Endothelial cell of umbilical vein (primary cell): ENCODE measurements at places on chromosomes 16 and 17. TPM values are rescaled to one million over a fixed set of nuclear protein-coding genes. Genes with fewer than 3 reads are reported as not detected.

DNA sequence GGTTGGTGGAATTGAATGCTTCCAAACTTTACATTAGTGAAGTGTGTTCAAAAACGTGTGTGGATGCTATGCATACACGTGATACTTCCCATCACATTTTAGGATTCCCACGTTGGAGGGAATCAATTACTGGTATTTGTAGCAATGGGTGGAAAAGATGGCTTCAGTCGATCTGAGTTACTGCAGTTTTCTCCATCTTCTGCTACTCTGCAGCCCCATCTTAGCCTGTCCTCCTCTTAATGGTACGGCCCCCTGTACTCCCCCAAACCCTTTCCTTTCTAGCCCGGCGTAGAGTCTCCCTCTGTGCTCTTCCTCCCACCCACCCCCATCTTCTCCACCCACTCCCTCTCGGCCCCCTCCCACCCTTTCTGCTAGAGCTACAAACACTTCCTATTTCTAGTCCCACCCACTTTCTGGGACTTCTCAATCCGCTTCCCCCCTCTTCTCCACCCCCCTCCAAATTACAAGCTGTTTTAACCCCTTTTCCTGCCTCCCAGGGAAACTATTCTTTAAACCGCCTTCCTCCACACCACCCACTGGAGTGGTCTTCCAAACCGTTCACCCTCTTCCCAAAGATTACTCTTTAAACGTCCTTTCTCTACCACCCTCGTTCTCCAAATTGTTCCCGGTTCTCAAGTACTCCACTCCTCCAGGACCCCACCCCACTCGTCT is 1.1 kb downstream of the CHTF8 start:
- peak; percentile 16 for DNase-seq

- DNase-seq: no peak
Observed at GRCh38 chr17:50112694-50113093, 17.3 kb downstream of the SAMD14 start.

DNA sequence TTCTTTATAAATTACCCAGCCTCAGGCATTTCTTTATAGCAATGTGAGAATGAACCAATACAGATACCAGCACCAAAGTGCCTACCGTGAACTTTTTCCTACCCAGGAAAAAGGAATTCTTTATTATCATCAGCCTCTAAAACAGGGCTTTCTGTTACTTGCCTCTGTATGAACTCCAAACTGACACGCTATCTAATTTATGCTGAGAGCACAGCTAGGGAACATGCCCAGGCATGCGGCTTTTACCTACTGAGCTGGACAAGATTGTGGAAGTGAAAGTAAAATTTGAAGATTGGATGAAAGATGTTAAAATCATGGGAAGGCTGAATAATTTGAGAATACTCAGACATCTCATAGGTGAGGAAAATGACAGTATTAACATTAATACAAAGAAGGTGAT is 24.4 kb upstream of the ADCY9 start:
- peak; percentile 15 for DNase-seq

ACSM2B gene
- not detected in 2 replicates for total RNA-seq

GRCh38 chr17:67152824-67153223 is 92.2 kb downstream of the HELZ start:
- DNase-seq: no peak

DNA sequence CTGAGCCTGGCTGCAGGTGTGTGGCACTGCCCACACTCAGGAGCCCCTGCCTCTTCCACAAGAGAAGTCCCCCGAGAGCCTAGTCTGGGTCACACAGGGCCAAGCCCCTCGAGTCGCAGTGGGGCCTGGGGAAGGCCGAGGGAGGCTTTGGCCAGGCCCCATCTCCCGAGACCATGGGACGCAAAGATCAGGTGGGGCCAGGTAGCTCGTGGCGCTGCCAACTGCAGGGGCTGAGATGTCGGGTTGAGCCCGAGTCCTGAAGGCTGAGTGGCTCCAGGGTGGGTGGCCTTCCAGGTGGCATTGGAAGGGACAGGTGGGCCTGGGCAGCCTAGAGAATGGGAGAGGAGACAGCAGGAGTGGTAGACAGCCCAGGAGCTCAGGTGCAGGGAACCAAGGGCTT is 6.3 kb downstream of the TRAF7 start:
- DNase-seq: no peak

TAF15 gene
- total RNA-seq: 244 and 247 TPM in 2 replicates

GRCh38 chr17:41480136-41480535 is 815 bp downstream of the KRT35 start:
- DNase-seq: no peak

DNA sequence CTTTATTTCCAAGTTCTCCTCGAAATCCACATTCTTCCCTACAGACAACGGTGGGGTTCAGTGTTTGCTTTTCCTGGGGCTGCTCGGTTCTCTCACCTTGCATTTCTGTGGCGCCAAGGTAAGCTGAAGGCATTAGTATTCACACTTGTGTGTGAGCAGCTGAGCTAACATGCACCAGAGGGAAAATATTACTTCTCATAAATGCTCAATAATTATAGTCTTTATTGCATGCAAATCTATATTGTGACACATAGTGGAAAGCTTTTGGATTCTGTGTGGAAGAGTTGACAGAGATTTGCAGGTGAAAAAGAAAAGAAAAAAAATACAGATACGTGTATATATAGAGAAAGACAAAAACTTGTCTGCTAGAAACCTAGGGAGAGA is 411.8 kb downstream of the MAF start:
- DNase-seq: no peak

DNA sequence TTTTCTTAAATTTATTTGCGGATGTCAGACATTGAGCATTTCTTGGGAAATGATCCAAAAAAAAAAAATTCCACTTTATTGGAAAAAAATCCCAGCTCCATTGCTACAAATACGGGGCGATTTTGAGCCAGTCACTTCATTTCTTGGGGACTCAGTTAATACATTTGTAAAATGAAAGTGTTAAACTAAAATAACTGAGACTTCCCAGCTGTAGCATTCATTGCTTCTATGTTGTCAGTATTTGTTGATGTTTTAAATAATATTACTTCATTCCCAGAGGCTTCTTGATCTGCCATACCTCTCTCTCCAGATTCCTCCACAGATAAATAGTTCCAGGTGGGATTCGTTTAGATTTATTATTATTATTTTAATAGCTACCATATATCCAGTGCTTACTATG is 77.1 kb upstream of the HS3ST3A1 start:
- no peak for DNase-seq

XAF1 gene
- total RNA-seq: 15.0 and 21.5 TPM in 2 replicates

GRCh38 chr17:78793415-78793814 is 11.3 kb upstream of the CYTH1 start:
- no peak for DNase-seq

- DNase-seq: peak; percentile 72
Observed at GRCh38 chr16:53892155-53892554, 188.2 kb downstream of the FTO start.

ALDH3A1 gene
- 1.2 TPM in 2 replicates for total RNA-seq

DNA sequence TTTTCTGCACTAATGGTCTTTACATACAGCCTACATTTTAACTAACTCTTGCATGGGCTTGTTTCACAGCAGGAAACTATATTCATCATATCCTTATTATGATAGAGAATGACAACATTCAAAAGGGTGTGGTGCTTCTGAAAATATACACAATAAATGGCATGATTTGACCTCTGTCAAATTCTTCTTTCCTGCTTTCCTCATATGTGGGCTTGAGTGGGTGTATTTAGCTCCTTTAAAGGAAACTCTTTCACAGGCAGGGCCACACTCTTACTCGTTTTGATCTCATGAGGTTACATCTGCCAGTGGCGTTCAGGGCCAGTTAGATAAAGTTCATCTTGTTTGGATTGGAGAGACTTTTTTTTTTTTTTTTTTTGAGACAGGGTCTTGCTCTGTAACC is 6.1 kb downstream of the SLC35G3 start:
- DNase-seq: no peak

DNA sequence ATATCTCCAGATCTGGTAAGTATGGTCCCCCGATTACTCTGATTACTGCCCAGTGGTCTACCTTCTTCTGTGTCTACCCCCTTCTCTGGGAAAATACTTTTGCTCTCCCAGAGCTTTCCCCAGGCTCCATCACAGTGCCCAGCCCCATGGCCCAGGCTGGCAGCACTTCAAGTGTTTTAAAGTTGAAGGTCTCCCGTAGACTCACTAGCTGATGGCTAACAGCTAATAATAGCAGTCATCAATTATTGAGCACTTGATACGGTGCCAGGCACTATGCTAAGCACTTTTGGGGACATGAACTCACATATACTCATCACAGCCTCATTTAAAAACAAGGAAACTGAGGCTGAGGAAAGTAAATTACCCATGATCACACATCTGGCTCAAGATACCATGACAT is 33.4 kb downstream of the DCUN1D3 start:
- no peak for DNase-seq

DNA sequence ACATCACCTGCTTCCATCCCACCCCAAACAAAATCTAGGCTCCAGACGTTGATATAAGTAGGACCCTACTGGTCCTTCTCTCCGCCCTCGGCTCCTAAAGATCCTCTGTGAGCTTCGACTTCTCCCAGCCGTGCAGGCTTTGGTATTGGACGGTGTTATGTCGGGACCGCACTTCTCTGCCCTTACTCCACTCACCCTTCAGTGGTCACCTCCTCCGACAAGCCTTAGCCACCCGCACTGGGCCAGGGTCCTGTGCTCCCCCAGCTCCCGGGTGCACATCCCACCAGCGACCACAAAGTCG is 1.6 kb downstream of the PSMB10 start:
- DNase-seq: no peak

MARVELD3 gene
- total RNA-seq: not detected in 2 replicates

DNA sequence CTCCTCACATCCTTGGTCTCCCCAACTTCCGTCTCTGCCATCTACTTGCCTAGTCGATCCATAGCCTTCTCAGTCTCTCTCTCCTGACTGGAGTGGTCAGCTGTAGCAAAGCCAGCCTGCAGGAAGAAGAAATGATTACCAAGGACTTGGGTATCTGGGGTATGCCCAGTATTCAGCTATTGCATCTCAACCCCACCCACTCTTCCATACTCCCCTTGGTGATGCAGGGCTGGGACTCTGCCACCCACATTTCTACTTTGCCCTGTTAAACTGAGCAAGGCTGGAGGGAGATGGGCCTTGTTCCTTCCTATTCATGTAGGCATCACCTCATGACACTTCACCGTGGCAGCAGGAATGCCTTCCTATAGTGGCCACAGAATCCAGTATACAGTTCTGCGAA is 2.3 kb downstream of the COPRS start:
- no peak for DNase-seq

KIF18B gene
- total RNA-seq: 48.4 and 50.3 TPM in 2 replicates

GPR139 gene
- not detected in 2 replicates for total RNA-seq

DNA sequence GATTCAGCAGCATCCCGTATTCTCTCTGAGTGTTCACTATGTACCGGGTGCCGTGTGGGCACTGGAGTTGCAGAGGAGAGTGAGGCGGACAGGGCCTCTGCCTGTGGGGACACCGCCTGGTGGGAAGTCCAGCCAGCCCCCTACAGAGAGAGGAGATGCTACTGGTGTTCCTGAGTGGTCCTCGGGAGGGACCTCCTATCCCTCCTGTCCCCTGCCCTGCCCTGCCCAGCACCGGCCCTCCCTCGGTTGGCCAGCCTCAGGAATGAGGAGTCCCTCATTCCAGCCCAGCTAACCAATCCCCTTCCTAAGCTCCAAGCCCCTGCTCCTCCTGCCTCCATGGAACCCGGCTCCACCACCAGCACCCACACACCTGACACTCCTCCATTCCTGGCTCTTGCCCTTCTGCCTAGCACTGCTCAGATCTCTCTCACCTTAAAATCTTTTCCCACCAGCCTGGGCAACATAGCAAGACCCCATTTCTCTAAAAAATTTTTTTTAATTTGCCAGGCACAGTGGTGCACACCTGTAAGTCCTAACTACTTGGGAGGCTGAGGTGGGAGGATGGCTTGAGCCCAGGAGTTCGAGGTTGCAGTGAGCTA is 2.0 kb downstream of the ASGR2 start:
- no peak for DNase-seq

DNA sequence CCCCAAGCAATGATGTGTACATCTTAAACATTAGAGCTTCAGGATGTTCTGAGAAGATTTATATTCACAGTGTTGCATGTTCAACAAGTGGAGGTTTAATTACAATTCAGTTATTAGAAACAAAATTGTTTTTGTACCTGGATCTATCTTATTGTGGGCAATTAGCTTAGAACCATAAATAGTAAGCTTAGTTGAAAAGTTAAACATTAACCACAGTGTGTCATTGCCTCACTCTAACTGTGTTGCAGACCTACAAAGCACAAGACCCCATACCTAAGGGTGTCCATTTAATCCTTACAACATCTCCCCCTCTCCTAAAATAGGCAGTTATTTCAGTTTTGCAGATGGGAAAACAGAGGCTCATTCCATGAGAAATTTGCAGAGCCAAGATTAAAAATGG is 632.0 kb upstream of the SOX9 start:
- no peak for DNase-seq

- no peak for DNase-seq
Observed at GRCh38 chr17:50710025-50710424, 2.3 kb upstream of the ANKRD40 start.

DNA sequence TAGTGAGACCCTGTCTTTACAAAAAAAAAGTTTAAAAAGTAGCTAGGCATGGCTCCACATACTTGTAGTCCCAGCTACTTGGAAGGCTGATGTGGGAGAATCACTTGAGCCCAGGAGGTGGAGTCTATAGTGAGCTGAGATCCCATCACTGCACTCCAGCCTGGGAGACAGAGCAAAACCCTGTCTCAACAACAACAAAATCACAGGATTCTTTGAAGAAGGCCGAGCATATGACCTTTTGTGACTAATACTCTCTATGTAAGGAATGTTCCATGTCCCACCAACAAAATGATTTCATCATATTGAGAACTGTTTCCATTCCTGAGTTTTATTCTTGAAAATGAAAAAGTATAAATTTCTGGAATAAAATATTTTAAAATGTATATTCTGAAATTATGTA is 58.9 kb upstream of the EFCAB3 start:
- DNase-seq: no peak

DNA sequence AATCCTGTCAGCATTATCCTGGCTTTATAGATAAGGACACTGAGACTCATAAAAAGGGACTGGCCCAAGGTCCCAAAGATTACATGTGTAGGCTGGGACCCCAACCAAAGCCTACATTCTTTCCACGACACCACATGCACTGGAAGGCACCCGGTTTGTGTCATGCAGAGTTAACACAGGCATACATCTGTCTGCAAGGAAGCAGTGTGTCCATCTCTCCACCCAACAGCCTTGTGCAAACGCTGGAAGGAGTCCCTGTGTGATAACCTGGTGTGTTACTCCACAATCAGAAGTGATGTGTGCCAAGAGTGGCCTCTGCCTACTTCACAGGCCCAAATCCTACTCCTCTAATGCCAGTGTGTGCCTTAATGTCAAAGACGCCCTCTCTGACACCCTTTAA is 139.8 kb downstream of the PARN start:
- no peak for DNase-seq

DNA sequence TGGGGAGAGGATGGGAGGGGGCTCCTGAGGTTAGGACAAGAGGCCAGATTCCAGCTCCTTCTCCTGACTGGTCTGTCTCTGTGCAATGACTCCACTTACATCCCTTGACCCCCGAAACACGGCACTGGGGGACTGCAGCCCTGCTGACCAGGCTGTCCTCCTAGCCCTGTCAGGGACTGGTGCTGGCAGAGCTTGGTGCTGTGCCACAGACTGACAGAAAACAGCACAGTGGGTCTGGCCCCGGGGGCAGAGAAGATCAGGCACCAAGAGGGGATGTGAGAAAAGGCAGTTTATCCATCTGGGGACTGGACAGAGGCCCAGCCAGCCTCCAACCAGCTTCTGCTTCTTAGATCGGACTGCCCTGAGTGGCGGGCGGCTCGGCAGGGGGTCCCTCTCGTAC is 19.4 kb downstream of the SLC38A7 start:
- no peak for DNase-seq
